ENCODE measurements at places on chromosomes 2 and 18.

DNA sequence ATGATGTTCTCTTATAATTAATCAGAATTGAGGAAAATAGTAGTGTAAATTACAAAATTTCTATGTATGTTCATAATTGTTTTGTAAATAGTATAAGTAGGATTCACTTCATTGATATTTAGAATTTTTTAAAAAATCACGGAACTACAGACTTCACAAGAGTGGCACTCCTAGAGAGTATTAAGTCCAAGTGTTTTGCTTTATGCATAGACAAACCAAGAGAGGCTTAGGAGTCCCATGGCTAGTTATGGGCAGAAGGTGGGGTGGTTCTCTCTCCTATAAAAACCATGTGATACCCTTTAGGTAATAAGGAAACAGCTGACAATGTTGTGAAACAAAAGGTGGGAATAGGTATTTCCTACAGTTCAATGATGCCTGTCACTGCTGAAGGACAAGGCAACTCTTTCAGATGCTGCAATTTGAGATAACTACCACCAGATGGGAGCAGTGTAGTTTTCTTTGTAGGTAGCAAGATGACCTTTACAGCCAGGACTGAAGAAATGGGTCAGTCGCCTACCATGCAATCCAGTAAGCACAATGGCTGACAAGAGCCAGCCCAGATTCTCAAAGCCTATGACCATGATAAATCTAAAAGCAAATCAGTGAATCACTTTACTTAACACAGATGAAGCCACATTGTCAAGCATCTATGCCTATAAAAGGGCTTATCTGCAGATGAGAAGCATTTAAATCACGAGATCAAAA lies 83.9 kb downstream of the AAK1 start:
- DNase-seq, result no peak

GRCh38 chr18:2990956-2991640 lies 21.8 kb downstream of the LPIN2 start:
- no peak for DNase-seq

GRCh38 chr2:19993731-19994130 lies 3.8 kb upstream of the WDR35 start:
- no peak for DNase-seq

- no peak for DNase-seq
These were observed 157.6 kb upstream of the NRP2 start for GRCh38 chr2:205524656-205525055.

DNA sequence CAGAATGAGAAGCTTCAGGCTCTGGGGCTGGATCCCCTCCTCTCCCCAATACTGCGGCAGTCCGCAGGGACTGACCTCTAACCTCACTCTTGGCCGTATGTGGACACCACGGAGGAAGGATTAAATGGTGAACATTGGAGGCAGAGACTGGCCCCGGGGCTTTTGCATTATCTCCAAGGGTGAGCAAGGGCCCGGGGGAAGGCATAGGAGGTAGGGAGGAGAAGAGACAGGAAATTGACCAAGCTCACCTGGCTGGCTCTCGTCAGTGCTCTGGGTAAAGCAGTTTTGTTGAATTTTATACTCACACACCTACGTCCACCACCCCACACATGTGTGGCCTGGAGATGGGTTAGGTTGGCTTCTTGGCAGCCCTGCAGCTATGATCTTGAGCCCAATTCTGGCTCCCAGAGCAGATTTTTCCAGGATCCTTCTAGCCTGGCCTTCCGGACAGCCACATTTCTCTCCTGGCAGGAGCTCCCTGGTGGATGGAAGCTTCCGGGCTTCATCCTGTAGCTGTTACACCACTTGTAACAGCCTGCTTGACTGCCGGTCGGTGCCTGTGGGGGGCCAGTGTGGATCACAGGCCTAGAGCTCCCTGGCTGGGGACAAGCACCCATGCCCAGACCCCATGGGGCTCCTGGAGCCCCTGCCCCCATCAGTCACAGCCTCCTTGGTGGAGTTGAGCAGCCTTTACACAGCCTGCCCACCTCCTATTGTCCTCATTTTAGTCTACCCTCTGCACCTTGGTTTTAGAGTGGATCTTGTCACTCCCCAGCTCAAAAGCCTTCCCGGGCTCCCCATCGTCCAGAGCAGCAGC lies 7.6 kb downstream of the ITM2C start:
- DNase-seq, result no peak

GRCh38 chr2:100643906-100644501 lies 81.2 kb downstream of the PDCL3 start:
- DNase-seq, result peak; percentile 19

- no peak for DNase-seq
These were observed 176.1 kb downstream of the PTPRM start for GRCh38 chr18:7743256-7743655.

- no peak for DNase-seq
These were observed 150.9 kb downstream of the ATAD2B start for GRCh38 chr2:23776021-23776420.

GRCh38 chr2:14125624-14126293 lies 506.8 kb upstream of the LRATD1 start:
- DNase-seq, result no peak

DNA sequence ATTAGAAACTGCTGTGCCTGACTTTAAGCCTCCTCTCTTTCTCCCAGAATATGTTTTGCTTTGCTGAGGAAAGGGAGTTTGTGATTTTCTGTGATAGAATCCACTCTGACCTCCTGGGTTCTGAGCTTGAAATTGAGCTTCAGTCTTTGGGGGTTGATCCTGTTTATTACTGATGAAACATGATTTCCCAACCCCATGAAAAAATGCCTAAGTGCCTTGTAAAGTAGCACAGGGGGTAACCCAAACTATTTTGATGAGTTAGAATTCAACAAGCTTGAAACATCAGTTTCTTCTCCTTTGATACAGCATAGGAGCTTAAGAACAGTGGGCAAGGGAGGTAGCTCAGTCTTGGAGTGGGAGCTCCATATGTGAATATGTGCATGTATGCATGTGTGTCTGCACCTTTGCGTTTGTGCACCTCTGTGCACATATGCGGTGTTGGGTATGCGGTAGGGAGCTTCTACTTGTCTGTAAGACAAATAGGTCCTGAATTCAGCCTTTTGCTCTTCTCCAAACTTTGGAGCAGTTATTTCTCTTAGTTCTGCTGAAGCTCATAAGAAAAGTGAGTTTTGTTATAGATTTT lies 364.6 kb downstream of the OSR1 start:
- DNase-seq, result no peak

GRCh38 chr18:59918320-59918755 lies 18.5 kb downstream of the PMAIP1 start:
- DNase-seq, result no peak

GRCh38 chr2:131413148-131413747 lies 49.3 kb upstream of the RAB6D start:
- DNase-seq, result peak; percentile 25

GRCh38 chr2:146267093-146267492 lies 1577.7 kb upstream of the ACVR2A start:
- no peak for DNase-seq

GRCh38 chr2:216283038-216283900 lies 89.0 kb downstream of the MARCHF4 start:
- DNase-seq, result no peak

DNA sequence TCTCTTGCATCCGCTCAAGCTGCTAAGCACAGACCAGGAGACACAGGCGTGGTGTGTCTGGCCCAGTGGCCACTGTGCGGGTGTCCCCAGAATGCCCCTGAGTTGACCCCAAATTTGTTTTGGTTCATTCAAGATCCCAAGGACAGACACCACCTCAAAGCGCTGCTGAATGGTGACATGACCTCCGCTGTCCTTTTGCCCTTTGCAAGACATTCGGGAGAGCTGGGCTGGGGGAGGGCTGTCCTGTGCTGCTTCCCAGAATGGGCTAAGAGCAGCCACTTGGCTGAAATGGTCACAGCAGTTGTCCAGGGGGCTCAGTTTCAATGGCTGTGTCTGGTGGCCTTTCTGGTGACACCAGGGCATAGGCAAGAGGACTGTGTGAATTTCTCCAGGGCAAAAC lies 84.1 kb downstream of the SMIM21 start:
- no peak for DNase-seq

DNA sequence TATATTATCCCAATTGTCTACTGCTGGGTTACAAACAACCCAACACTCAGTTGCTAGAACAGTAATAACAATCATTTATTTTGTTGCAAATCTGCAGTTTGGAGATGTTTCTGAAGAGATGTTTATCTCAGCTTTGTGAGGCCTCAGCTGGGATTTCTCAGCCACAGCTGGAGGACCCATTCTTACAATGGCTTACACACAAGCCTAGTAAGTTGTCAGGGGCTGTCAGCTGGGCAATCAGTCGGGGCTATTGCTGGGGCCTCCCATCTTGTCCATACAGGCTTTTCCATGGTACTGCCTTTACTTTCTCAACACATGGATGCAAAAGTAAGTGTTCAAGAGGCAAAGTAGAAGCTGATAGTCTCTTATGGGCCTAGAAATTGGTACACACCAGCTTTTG lies 491.7 kb upstream of the NXPH2 start:
- no peak for DNase-seq

GRCh38 chr2:178819992-178820391 lies 12.8 kb upstream of the TTN start:
- DNase-seq, result no peak

DNA sequence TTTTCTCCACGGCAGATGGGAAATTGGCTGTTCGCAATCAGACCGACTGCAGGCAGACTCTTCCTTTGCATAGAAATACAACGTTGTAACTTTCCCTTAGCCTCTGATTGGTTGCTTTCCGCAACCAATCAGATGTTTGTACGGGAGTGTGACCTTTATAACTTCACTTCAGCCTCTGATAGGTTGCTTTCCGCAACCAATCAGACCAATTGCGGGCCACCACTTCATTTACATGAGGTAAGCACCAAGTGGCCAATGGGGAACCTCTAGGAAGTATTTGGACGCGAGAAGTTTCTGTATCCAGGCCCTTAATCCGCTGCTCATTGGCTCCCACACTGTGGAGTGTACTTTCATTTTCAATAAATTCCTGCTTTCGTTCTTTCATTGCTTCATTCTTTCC lies 19.1 kb downstream of the SLC25A12 start:
- no peak for DNase-seq

- no peak for DNase-seq
These were observed 14.8 kb downstream of the SP110 start for GRCh38 chr2:230205034-230205433.

- DNase-seq, result peak; percentile 62
These were observed 779 bp downstream of the PTPRN start for GRCh38 chr2:219308142-219309101.

GRCh38 chr18:10047237-10047636 lies 133.4 kb downstream of the VAPA start:
- no peak for DNase-seq

GRCh38 chr18:79746730-79747129 lies 51.0 kb upstream of the KCNG2 start:
- no peak for DNase-seq

GRCh38 chr2:3154146-3154545 lies 223.5 kb downstream of the EIPR1 start:
- no peak for DNase-seq

GRCh38 chr18:76363436-76364120 lies 131.5 kb downstream of the ZNF516 start:
- no peak for DNase-seq

Measured in effector memory CD8-positive, alpha-beta T cell (primary cell).